T-helper 1 cell (primary cell): ENCODE measurements at places on chromosomes 1 and 21.

DNA sequence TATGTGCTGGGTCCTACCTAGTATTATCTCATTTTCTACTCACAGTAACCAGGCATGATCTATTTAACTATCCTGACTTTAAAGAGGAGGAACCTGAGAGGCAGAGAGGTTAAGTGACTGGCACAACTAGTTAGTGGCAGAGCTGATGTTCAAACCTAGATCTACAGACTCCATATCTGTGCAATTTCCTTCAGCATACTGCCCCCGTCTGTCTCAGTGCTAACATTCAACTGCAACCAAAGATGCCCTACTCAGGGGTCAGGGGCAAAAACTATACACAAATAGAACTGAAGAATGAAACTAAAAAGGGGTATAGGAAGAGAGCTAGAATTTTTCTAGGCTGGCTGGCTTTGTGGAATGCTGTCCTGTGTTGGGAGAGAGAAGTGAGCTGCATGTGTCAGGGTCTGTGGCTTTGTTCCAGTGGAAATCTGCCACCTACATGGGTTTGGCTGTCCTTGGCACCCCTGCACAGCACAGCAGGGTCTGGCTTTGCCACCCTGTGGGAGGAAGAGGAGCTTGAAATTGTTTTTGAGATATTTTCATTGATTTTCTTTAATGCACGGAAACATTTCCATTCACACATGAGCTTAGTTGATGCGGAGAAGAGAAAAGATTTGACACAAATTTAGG, 368.5 kb downstream of the RPS6KC1 start:
- no peak for DNase-seq

GRCh38 chr1:229186373-229187056, 84.4 kb upstream of the RAB4A start:
- no peak for DNase-seq

DNA sequence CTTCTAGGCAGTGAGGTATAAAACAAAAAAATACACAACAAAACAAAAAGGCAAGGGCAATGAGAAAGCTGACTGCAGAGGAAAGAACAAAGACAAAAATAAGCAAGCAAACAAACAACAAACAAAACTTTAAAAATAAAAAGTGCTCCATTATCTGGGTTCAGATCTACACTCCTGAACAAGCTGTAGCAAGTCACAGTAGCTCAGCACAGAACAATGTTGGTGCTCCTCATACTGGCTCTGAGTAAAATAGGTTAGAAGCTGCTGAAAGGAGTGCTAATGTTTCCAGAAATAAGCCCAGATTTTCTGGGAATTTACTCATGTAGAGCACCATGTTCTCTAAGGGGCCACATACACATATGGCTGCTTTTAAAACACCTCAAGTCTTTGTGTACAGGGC, 16.6 kb upstream of the DUSP10 start:
- DNase-seq, result no peak

GRCh38 chr1:160666079-160666442, 19.2 kb upstream of the SLAMF1 start:
- DNase-seq, result no peak

DNA sequence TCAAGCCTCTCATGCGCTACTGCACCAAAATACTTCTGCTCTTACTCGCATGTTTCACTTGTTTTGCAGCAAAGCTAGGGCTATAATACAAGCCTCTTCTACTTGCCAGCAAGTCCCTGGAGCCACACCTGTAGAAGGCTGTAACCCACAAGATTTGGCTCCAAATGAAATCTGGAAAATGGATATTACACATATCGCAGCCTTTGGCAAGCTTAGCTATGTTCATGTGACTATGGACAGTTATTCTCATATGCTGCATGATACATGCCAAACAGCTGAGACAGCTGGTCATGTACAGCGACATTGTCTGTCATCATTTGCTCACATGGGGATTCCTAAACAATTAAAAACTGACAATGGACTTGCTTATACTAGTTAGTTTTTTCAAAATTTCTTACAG, 270.3 kb downstream of the COL11A1 start:
- DNase-seq, result no peak

GRCh38 chr21:34018185-34018584, 55.2 kb upstream of the MRPS6 start:
- DNase-seq, result no peak

DNA sequence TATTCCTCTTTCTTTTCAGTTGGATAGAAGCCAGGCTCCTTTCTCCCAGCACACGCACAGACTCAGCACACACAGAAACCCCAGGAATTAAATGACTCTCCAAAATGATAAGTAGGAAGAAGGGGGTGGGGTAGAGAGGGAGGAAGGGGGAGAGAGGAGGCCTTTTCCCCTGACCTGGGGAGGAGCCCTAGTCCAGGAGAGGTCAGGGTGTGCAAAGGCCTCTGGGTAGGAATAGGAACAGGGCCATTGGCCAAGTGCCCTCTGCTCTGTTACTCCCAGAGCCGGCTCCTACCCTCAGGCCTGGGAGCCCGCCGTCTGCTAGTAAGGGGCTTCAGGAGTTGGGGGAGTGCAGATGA, 35.6 kb upstream of the PUM1 start:
- no peak for DNase-seq

- DNase-seq, result no peak
Measured at GRCh38 chr21:41068496-41068895, 99.5 kb upstream of the BACE2 start.

DNA sequence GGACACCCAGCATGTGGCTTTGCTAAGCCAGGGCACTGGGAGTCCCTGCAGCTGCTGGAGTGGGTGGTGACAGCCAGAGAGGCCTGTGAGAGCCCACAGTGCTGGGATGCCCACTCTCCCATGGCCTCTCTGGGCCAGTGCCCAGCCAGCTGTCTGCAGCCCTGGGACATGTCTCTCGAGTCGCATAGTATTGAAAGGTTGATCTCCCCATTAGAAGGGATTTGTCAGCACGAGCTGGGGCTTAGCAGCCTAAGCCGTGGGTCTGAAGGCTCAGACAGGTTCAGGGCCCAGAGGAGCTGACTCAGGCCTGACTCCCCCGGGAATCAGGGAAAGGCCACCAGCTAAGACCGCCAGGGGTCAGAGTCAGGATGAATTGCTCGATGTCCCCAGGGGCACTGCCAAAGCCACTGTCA, 53.5 kb downstream of the FOXD2 start:
- DNase-seq, result no peak

- DNase-seq, result peak; percentile 12
Measured at GRCh38 chr1:32014199-32014947, 705 bp downstream of the KHDRBS1 start.

GRCh38 chr1:33370301-33370700, 49.4 kb upstream of the A3GALT2 start:
- DNase-seq, result no peak

GRCh38 chr1:184302346-184302745, 84.5 kb upstream of the C1orf21 start:
- no peak for DNase-seq

GRCh38 chr1:164886101-164886500, 327.1 kb downstream of the PBX1 start:
- DNase-seq, result no peak

- DNase-seq, result no peak
Measured at GRCh38 chr1:98388441-98388840, 273.1 kb upstream of the SNX7 start.

DNA sequence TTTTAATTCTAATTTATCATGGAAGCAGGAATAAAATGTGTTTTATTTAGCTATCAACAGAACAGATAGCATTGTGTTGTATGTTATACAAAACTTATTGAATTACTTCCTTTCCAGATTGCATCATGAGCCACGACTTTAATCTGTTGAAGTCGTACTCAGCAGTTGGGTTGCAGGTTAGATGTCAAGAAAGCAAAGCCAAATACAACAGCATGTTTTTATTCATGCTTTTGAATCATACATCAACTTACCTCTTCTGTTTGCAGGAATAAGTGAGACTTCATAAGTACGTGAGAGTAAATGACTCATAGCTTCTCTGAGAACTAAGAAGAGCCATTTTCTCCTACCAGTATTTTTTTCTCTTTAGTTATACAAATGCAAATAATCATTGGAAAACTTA, 110.8 kb upstream of the ADGRL4 start:
- no peak for DNase-seq

DNA sequence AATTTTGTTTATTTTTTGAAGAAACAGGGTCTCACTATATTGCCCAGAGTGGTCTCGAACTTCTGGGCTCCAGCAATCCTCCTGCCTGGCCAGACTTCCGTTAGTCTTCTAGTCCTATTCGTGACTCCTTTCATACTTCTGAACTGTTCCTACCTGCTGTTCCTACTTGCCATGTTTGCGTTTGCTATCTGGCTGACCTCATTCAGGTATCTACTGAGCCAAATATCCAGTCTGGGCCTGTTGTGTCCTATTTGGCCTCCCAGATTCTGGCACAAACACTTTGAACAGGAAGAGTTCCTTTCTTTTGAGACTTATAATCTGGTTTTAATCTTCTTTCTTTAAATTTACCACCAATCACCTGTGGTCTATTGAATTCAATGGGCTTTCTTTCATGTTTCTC, 6.9 kb upstream of the NR1I3 start:
- no peak for DNase-seq

- DNase-seq, result no peak
Measured at GRCh38 chr21:43367296-43367695, 59.6 kb downstream of the SIK1 start.

DNA sequence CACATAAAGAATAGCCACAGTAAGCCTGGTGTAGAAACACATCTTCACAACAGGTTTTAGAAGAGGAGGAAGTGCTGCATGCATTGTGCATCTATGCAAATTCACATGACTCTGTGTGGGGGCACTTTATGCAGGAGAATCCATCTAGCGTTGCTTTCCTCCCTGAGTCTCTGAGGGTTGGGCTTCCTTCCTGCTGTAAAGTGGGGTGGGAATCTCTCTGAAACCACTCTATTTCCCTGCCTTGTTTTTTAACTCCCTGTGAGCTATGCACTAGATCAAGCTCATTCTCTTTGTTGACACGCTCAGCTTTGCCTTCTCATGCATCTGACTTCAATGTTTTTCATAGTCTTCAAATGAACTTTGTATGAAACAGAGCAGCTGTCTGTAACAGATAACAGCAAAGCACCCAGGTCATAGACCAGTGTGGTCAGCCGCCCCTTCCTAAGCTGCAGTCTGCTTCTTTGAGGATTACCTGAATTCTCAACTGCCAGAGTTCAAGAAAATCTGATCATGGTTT, 102.7 kb upstream of the DPH5 start:
- no peak for DNase-seq

DNA sequence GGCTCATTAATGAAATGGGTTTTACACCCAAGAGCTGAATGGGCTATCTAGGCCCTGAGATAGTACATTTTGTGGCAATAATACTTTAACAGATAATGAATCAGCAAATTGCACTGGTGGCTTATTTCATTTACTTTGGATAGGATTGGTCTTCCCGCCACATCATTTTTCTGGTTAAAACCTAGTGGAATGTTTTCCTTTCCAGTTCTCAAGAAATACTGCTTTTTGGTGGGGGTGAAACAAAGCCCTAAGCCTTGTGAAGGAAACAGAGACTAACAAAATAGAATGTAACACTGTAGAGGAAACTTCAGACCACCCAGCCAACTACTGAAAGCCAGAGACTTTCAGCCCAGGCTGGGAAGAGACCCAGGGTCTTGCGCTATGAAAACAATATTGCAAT, 172.2 kb downstream of the HHIPL2 start:
- DNase-seq, result no peak

DNA sequence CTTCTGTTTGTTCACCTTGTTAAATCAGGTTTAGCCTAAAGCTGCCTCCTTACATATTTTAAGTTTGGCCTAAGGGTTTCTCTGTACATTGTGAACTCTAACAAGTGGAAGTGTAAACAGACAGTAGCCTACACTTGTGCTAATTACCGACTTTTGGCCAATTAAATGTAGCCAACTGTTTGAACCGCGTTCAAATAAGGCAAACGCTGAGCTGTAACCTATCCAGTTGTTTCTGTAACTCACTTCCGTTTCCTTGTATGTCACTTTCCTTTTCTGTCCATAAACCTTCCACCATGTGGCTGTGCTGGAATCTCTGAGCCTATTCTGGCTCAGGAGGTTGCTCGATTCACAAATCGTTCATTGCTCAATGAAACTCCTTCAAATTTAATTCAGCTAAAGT, 8.0 kb upstream of the FCAMR start:
- no peak for DNase-seq

- DNase-seq, result no peak
Measured at GRCh38 chr1:30879940-30880677, 28.4 kb downstream of the SDC3 start.

DNA sequence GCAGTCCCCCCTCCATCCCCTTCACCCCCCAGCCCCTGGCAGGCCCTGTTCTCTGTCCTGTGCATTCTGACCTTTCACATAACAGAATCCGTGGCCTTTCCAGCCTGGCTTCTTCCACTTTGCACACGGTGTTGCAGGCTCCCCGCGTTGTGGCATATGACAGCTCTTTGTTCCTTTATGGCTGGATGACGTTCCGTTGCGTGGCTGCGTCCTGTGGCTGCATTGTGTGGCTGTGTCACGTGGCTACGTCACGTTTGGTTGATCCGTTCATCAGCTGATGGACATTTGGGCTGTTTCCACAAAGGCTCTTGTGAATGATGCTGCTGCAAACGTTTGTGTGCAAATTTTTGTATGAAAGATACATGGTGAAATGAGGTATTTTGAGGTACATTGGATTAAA, 53.3 kb downstream of the PDE9A start:
- no peak for DNase-seq

GRCh38 chr1:208604295-208604694, 360.1 kb upstream of the PLXNA2 start:
- DNase-seq, result no peak
